Activated CD4-positive, alpha-beta T cell treated with anti-CD3 and anti-CD28 coated beads, Interleukin-2, amount 50 U/mL, for 4 hours (primary cell): ENCODE measurements at places on chromosomes 2 and 18.
A peak's percentile ranks its signal among the peaks of the same experiment; 100 is the strongest.

- peak; percentile 44 for DNase-seq
Observed at GRCh38 chr2:7037340-7038333, 120.4 kb downstream of the RNF144A start.

DNA sequence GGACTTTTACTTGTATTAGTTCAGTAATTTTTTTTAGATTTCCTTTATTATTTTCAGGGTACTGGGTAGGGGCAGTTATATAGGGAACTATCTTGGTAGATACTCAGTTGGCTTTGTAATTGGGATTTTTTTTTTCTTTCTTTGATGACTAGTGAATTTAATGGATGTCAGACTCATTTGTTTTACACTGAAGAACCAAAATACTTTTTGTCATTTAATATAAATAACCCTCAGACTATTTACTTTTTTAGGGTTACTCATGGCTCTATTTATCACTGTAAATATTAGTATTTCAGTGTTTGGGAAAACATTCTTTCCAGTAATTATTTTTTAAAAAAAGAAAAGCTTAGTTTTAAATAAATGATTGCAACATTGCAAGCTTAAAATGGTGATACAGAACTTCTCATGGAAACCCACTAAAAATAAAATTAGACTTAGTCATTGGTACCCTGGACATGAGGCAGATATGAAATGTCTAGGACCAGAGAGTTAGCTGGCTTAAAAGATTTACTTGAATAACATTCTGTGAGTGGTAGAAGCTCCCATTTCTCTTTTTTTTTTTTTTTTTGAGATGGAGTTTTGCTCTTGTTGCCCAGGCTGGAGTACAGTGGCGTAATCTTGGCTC, 74.4 kb upstream of the CYP20A1 start:
- DNase-seq, result no peak

DNA sequence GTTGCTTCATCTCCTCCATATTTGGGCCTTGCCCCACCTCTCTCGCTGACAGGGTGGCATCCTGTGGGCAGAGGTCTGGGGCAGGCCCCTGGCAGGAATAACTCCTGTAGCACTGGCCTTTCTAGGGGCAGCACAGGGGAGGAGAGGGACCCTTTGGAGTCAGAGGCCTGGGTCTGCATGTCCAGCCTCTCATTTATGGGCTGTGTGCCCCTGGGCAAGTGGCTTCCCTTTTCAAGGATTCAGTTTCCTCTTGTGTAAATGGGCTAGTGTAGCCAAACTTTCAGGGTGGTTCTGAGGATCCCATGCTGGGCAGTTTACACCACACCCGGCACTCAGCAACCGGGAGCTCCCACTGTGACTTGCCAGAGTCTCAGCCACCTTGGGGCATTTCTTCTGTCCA, 23.4 kb downstream of the ADRA2B start:
- no peak for DNase-seq

DNA sequence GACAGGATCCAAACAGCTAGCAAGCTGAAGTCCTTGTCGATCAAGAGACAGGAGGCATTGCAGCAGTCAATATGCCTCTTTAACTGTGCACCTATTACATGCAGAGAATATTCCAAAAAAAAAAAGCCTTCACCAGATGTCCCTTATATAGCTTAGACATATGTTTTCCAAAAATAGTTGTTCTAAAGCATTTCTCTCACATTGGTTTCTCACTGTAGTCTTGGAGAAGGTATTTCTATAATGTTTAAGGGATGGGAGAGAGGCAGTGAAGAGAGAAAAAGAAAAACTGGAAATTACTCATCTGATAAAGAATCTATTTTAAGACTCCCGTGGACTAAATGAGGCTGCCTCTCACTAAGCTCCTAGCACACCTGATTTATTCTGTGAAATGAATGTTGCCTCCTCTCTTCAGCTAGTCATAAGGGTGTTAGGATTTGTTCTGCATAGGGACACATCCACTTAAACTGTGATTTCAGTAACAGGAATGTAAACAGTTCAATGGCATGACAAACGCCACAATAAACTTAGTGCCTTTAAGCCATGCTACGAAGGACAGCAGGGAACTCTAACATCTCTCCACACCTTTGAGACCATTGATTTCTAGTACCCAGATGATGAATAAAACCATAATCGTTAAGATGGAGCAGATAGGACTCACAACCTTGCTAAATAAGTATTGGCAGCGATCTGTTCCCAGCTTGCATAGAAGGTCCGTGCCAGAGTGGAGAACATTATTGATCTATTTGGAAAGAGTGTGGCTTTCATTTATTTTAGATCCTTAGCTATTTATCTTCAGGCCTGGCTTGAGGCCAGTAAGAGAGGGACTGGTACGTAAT, 98.6 kb upstream of the NCK2 start:
- no peak for DNase-seq

- DNase-seq, result no peak
Observed at GRCh38 chr18:57655740-57656139, 34.1 kb upstream of the NARS1 start.

DNA sequence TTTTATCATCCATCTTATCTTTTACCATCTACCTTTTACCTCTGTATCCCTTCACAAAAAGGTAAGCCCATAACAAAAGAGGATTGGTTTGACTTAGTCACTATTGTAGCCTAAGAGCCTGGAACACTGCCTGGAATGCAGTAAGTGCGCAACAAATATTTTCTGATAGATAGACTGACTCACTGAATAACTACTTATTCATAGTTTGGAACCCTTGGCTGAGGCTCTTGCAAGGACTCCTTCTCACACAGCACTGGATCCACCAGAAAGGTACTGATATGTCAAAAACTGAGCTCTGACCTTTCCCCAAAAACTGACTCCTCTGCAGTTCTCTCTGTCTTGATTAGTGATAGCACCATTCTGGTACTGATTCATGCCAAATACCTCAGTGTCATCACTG, 426.7 kb downstream of the SETBP1 start:
- no peak for DNase-seq
